Psoas muscle (tissue), 8 donors: ENCODE measurements at places on chromosomes 6 and 20.

GRCh38 chr6:120965814-120966213 lies 368.5 kb downstream of the TBC1D32 start:
- no peak for DNase-seq

- no peak for DNase-seq
Measured at GRCh38 chr6:117477988-117478852, 4.3 kb upstream of the DCBLD1 start.

DNA sequence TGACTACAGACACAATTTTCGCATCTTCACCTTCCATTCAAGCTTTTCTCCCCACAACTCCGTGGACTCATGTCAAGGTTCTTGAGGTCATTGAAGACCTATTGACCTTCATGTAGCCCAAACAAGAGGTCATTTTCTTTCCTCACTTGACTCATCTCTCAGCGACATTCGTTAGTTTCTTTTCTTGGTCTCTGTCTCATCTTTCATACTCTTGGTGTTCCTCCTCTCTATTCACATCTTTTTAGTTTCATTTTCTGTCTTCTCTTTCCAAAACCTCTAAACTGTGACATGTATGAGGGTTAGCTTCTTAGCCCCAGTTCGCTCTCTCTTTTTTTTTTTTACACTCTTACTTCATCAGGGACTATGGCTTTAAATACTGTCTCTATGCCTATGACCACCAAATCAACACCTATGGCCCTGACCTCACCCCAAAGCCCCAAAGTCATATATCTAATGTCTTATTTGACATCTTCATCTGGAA lies 128.6 kb upstream of the BACH2 start:
- DNase-seq: no peak

- no peak for DNase-seq
Measured at GRCh38 chr6:155240905-155241600, 22.8 kb upstream of the CLDN20 start.

- DNase-seq: no peak
Measured at GRCh38 chr6:100121854-100122609, 128.0 kb upstream of the MCHR2 start.

DNA sequence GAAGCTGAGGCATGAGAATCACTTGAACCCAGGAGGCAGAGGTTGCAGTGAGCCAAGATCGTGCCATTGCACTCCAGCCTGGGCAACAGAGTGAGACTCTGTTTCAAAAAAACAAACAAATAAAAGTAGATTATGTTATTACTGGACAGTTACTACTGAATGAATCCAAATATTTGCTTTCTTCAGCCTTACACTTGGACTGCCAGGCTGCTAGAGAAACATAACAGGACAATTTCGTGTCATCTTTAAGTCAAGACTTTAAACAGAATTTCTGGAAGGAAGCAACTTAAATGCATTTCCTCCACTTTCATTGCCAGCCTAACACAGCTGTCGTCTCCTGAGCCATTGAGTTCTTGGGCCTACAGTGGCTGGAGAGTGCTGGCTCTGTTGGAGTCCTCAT lies 42.0 kb upstream of the PRIM2 start:
- no peak for DNase-seq

DNA sequence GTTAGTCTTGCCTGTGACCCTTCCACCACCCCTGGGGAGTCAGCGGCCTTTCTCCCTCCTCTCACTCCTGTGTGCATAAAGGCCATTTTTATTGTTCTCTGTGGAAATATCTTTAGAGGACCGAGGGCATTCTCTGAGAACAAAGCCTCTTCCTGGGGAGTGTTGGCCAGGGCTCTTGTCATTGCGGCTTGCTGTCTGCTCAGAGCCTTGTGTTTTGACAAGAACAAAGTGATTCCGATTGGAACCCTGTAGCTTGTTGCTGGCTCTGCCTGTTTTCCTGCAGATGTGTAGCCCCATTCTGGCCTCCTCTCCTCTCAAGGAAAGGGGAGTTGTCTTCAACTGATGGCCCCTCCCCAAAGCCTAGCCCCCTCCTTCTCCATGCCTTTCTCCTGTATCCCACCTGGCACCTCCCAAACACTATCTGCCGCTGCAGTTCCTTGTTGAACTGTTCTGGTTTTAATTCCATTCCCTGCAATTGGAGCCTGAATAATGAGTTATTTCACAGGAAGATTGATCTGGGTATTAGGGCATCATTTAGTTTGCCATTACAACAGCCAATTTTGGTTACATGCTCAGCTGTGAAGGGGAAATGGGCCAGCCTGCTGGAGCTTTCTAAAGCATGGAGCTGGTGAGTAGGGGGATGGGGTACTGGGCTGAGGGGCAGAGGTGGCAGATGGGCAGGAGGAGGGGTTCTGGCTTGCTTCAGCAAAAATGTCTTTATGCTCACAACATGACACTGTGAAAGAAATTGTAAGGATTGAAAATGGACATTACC lies 252.5 kb downstream of the LRFN2 start:
- no peak for DNase-seq
